ENCODE measurements at places on chromosomes 16 and 17.
A peak's percentile ranks its signal among the peaks of the same experiment; 100 is the strongest.

DNA sequence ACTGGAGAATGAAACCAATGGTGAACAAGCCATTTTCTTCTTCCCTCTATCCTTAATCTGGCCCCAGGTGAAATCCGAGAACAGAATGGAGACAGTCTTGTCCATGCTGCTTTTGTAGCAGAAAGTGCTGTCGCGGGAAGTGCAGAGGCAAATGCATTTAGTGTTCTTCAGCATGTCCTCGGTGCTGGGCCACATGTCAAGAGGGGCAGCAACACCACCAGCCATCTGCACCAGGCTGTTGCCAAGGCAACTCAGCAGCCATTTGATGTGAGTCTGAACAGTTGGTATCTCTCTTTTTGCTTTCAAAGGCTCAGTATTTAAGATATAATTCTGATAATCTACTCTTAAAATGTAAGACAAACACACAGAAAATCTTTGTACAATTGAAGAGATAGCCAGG is 18.7 kb downstream of the UQCRC2 start:
- no peak for DNase-seq

DNA sequence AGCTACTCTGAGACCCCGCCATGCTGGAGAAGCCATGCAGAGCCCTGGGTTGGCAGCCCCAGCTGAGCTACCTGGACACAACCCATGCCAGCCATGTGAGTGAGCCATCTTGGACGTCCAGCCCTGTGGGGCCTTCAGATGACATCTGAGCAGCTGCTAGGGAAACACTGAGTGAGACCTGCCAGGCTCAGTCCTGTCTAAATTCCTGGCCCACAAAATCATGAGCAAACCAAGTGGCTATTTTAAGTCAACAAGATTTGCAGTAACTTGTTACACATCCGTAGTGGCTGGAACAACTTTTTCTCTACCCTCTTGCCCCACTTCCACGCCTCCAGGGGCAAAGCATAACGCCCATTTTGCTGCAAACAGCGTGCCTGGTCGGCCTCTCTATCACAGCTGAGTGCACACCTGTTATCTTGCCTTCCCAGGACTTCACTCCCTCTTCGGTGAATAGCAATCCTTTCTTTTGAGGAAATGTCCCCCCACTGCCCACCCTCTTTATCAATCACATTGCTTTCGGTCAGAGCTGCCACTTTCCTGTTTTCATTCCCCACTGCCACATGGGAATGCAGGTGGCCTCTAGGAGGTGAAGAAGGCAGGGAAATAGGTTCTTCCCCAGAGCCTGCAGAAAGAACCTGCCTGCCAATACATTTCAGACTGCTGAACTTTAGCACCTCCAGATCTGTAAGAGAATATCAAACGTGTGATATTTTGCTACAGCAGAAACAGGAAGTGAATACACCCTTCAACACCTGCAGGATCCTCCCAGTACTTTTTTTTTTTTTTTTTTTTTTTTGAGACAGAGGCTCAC is 7.4 kb upstream of the SCIMP start:
- DNase-seq = no peak

DNA sequence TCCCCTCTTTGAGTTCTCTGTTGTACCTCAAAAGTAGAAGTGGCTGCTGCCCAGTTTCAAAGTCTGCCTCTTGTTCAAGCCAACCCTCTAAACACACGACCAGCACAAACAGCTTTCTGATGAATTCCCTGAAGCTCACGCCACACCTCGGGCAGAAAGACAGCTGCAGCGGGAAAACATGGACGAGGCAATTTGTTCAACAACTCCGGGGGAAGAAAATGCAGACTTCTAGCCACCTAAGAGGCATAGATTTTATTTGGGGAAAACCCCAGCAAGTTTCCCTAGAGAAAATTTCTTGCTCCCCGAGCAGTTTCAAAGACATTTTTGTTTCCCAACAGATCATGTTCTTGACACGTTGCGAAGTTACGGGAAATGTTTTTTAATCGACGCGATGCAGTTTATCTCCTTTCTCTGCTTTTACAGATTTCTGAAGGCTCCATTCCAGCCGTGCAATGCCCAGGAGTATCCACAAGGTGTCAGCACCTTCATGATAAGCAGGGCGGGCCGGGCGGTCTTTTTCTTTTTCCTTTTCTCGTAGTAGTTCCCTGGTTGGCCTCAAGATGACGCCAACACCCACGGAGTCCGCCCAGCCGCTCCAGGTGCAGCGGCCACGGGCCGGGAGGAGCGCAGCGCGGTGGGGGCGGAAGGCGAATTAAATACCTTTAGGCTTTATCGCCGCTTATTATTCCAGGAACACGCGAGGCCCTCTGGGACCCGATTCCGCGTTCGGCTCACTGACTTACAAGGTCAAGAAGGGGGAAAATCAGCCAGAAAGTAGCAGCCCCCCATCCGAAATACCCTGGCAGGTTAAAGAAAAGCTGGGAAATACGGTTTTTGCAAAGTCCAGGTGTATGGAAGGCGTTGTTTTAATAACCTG is 2.9 kb upstream of the FOXC2 start:
- peak; percentile 80 for DNase-seq

DNA sequence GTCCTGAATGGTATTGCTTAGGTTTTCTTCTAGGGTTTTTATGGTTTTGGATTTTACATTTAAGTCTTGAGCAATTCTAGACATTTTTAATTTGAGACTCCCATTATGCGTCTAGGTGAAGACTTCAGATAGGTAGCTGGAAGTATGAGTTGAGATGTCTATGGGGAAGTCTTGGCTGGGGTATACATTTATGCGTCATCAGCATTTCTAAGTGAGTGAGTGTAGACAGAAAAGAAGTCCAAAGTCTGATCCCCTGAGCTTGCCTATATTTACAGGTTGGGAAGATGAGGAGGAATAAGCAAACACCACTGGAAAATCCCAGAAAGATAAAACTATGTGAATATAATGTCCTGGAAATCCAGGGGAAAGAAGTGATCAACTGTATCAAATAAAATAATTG is 68.9 kb downstream of the KCNJ2 start:
- no peak for DNase-seq

DNA sequence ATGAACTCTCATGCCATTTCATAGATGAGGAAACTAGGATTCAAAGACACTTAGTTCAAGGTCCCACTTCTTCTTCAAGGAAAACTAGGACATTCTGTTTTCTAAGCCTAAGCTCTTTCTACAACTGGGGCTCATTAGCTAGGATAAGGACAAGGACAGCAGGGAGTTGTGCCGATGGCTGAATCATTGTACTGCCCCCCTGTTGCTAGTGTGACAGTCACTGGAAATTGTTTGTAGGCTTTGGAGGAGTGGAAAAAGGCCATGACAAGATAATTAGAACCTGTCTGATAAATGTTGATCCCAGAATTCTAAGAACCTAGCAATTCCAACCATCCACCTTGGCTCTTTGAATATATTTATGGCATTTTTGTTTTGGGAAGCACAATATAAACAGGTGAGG is 445.7 kb downstream of the CDH8 start:
- DNase-seq = no peak

DNA sequence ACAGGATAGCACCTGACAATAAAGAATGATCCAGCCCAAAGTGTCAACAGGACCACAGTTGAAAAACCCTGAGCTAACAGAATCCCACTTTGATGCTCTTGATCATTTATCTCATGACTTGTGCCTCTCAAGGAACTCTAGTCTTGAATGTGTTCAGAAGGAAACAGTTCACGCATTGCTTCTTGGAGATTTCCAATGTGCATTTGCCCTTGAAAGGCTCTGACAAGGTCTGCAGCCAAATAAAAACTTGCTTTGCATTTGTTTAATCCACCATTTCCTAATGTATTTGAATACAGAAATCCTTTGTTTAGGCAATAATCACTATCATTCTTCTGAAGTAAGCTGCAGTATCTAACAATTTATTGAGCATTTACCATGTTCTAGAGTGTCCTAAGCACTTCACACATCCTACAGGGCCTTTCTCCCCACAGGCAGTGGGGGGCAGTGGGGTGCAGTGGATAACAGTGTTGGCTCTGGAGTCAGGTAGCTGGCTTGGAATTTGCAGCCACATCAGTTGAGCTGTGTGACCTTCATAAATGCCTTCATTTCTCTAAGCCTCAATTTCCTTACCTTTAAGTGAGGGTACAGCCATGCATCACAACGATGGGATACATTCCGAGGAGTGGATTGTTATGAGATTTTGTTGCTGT is 239.7 kb downstream of the XYLT1 start:
- DNase-seq = no peak

GRCh38 chr17:12107905-12108304 is 87.2 kb downstream of the MAP2K4 start:
- DNase-seq = no peak

Data from HEK293T (cell line).